ENCODE measurements at places on chromosomes 12 and 14.

- no peak for DNase-seq
Measured at GRCh38 chr14:104678346-104678745, 11.1 kb upstream of the INF2 start.

- no peak for DNase-seq
Measured at GRCh38 chr14:56854325-56854724, 44.0 kb upstream of the OTX2 start.

GRCh38 chr14:64506721-64507120, 2.2 kb downstream of the ZBTB1 start:
- DNase-seq, result no peak

- DNase-seq, result no peak
Measured at GRCh38 chr14:68922886-68923285, 56.2 kb downstream of the ACTN1 start.

DNA sequence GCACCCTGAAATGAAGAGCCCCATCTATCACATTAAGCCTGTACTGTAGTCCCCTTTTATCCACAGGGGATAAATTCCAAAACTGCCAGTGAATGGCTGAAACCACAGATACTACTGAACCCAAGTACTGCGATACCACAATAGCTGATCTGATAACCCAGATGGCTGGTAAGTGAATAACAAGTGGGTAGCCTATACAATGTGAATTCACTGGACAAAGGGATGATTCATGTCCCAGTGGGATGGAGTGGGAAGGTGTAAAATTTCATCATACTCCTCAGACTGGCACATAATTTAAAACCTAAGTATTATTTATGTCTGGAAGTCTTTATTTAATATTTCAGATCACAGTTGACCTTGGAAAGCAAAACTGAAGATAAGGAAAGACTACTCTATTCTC, 201.3 kb downstream of the GPHN start:
- no peak for DNase-seq

- peak; percentile 72 for DNase-seq
Measured at GRCh38 chr14:69625299-69626131, 14.1 kb downstream of the SUSD6 start.

DNA sequence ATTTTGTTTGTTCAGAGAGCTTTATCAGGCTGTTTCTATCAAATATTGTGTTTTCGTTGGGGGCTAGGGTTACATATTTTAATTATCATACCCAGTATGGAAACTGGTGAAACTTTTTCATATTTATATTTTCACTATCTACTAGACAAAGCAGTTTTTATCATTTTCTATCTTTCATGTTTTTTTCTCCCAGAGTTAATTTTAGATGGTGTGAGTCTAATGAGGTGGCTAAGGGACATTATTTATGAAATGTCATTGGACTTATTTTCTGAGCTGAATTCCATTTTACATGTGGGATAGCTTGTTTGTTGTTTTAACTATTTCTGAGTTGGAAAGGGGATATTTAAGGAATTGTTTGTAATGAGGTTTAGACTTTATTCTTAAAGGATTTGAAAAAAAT, 100.3 kb downstream of the TMTC2 start:
- DNase-seq, result no peak

DNA sequence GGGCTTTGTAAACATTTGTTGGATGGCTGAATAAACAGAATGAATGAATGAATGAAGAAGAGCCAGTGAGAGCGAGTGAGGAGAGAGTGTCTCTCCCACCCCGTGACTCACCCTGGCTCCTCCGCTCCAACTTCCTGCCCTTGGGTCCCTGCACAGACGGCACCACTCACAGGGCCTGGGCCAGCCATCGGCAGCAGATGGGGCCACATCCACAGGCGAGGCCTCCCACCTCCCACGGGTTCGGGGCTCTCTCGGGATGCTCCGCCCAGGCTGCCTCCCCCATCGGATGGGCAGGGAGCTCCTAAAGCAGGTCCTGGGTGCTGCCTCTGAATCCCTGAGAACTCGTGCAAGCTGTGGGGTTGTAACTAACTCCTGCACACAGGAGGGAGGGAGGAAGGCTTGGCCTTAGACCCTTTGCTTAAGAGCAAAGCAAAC, 41.3 kb downstream of the CCNK start:
- DNase-seq, result no peak

- DNase-seq, result no peak
Measured at GRCh38 chr14:57657487-57657886, 163.8 kb upstream of the CCDC198 start.

DNA sequence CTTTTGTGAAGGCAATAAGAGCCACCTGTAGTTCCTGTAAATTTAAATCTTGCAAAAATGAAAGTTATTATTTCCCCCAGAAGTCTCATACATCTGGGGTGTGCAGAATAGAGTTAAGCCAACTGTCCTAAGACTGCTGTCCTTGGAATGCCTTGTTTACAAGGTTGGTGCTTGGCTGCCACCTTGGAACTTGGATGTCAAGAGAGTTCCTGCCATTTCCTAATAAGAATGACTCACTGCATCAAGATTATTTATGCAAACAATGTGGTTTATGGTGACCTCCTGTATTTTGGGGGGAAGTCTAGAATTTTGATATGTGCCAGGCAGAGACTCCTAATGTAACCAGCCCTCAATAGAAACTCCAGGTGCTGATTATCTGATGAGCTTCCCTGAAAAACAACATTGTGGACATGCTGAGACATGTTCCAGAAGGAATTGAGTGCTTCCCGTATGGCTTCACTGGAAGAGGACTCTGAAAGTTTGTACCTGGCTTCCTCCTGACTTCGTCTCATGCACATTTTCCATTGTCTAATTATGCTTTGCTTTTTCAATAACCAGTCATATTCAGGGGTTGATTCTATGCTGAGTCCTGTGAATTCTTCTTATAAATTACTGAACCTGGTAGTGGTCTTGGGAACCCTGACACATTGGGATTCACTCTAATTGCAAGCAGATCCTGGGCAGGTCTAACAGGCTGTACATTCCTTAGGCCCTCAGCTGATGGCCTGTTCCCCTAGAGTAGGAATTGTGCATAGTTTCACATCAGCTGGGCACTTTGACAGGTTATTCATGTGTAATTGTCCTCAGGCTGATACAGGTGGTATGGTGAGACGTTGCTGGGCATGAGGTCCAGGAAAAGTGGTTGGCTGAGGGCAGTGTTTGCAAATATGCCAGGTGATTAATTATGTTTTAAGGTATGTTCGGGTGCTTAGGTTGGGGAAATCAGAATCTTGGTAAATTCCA, 1370.7 kb upstream of the TMEM132C start:
- DNase-seq, result no peak

- DNase-seq, result no peak
Measured at GRCh38 chr12:94678849-94679248, 28.5 kb upstream of the TMCC3 start.

GRCh38 chr14:72404998-72405397, 472.8 kb downstream of the RGS6 start:
- no peak for DNase-seq

DNA sequence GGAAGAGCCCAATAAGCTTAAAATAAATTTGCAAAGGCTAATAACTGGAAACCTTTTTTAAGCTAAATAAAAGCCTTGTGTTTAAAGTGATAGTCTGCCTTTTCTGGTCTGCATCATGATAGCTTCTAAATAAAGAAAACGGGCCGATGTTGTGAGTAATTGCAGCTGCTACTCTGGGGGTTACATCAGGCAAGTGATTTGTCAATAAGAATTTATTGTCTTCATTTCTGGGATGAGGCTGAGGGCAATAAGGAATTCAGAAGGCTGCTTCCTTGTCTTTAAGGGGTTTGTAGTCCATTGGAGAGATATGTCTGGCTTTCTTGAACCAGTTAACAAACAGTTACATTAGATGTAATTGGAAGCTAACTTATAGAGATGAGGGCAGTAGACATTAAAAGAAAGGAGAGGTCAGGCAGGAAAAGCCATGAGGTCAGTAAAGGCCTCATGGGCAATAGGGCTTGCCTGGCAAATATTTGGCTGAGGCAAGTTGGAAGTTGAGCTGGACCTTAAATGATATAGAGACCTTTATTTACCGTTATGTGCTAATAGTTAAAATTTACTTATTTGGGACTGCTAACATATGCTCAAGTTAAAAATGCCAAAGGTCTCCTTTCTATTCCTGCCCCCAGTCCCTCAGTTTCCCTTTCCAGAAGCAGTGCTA, 85.0 kb downstream of the CRADD start:
- DNase-seq, result no peak

GRCh38 chr12:93571925-93572711, at the start of gene SOCS2:
SOCS2 (plus strand) TSS chr12:93572675; CDS start chr12:93572898, 223 bp downstream.
- DNase-seq, result no peak

DNA sequence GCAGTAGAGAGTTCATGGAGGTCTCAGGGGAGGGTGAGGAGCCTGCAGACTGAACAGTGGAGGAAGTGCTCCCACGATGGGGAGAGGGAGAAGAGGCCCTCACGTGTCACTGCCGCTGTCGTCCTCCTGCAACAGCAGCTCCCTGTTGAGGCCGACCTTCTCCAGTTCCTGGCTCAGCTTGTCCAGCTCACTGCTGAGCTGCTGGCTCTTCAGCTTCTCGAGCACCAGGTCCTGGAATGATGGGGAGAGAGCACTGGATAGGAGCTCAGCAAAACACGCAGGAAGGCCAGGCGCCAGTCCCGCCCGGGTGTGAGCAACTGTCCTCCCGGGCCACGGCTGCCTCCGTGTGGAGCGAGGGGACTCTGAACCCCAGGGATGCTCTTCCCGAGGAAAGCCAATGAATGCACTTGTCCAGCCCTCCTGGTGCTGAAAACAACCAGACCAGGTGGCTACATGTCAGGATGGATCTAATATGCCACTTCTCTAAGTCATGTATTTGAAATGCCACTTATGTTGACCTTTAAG, 65.3 kb upstream of the GPR68 start:
- no peak for DNase-seq

DNA sequence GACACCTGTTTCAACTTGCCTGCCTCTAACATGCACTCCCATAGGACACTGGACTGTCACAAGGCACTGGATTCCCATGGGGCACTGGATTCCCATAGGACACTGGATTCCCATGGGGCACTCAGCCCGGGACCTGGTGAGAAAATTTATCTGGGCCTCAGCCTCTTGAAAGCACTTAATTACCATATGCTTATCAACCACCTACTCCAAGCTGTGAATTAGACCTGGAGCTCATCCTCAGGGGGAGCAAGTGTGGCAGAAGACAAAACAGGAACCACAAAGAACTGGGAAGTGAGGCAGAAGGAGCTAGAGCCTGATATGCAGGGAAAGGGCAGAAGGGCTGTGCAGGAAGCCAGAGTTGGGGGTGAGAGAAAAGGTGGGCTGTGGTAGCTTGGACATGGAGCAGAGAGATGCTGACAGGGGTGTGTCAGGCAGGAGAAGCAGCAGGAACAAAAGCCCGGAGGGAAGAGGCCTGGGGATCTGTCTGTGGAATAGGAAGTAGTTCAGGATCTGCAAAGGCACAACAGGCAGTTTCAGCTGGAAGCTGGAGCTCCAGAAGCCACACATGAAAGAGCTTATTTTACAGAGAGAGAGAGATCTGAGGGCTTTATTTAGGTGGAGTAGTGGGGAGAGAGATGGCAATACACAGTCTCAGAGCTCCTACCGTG, 3.1 kb downstream of the KRT82 start:
- no peak for DNase-seq

DNA sequence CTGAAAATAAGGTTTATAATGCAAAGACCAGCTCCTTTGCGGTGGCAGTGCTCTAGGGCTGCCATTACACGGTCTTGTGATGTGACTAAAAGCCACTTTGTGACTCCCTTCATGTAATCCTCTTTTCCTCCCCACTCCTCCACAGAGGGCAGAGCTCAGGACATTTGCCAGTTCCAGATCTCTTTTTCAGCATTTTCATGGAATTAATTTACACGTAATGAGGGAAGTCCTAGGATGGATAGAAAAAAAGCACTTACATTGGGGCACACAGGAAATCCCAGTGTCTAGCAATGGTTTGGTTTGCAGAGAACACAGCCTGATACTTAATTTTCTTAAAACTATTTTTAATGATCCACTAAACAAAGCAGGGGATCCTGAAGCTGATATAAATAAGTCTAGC, 17.5 kb upstream of the ATF1 start:
- no peak for DNase-seq

DNA sequence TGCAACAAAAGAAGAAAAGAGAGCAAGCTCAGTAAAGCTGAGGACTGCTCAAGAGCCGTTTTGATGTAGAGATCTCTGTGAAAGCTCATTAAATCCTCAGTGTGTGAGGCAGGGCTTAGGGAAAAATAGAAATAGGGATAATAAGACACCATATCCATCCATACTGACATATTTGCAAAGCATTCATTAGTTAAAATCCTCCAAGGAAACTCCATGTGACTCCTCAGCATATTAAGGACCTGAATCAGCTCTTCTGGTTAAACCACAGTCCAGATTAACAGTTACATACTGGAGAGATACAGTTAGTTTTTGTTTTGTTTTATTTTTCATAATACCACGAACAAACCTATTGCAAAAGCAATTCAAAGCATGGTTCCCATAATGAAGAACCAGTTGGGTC, 288.2 kb downstream of the PAWR start:
- DNase-seq, result no peak

GRCh38 chr12:11702959-11703358, 53.5 kb downstream of the ETV6 start:
- no peak for DNase-seq

DNA sequence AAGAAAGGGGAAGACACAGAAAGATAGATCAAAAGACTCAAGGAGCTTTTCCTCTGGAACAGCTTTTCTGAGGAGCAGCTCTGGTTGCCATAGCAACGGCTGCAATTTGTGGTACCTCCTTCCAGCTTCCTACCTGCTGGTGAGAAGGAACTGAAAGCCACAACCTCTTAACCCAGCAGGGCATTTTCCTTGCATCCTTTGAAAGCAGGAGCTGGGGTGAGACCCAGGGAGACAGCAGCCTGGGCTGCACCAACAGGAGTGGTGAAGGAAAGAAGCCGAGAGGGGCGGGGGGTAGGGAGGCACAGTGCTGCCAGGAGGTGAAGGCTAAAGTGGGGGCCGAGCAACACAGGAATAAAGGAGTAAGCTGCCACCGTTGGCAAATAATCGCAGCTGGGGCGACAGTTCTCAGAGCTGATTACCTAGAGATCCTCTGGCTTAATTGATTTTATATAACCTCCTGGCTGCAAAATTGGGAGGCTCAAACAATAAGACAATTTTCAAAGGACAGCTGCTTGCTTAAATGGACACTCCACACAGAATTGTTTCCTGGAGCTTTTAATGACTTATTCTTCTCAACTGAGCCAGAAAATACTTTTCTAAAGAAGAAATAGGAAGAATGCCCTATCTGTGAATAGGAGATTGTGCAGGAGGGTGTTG, 129.4 kb downstream of the RPAP3 start:
- no peak for DNase-seq

- DNase-seq, result no peak
Measured at GRCh38 chr12:66915306-66915904, 236.5 kb upstream of the GRIP1 start.

Data from stimulated activated CD4-positive, alpha-beta T cell treated with anti-CD3 and anti-CD28 coated beads, Interleukin-12 subunit alpha, Interleukin-12 subunit beta, amount 100 ng/mL, for 24 hours (primary cell).